ENCODE measurements at places on chromosomes 5 and 9.
A peak's percentile ranks its signal among the peaks of the same experiment; 100 is the strongest.

GRCh38 chr9:134589748-134590147 lies 51.9 kb upstream of the COL5A1 start:
- DNase-seq = no peak

GRCh38 chr9:127561491-127562278 lies 50.4 kb upstream of the STXBP1 start:
- peak; percentile 99 for DNase-seq

DNA sequence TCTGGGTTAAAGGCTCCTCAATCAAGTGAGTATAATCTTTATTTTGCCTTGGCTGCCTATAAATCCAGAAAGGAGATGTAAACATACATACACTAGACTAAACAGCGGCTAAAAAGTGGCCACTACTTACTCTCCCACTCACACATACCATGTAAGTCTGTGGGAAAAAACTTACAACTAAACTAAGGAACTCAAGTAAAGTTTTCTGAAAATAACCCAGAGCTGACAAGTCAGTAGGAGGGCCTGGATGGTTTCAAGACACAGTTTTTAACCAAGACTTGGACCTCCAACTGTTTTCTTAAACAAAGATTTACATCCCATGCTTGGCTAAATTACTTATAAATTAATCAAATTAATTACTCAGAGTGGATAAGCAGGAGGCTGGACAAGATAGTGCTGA lies 64.5 kb downstream of the CEP120 start:
- DNase-seq = peak; percentile 20

- DNase-seq = no peak
Measured at GRCh38 chr9:107029146-107029545, 166.2 kb downstream of the ZNF462 start.

DNA sequence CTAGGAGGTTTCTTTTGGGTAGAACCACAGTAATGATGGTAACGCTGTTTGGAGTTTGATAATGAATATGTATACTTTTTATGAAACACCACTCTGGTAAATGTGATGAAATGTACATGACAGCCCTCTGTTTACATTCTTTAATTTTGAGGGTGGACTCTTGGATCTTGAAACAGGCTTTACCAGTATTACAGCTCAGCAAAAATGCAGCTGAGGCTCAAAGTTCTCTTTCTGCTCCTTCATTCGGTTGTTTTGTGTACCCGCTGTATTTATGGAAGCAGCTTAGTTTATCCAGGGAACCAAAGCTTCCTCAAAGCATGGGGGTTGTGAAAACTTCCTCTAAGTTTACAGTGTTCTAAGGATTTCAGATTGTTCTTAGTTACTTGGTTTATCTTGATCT lies 11.1 kb downstream of the GAPVD1 start:
- DNase-seq = peak; percentile 3

- DNase-seq = no peak
Measured at GRCh38 chr5:75720882-75721281, 3.6 kb upstream of the POC5 start.
